Uterus (tissue), 4 donors: ENCODE measurements at places on chromosomes 12 and 14. TPM values are rescaled to one million over a fixed set of nuclear protein-coding genes. Genes with fewer than 3 reads are reported as not detected.

DNA sequence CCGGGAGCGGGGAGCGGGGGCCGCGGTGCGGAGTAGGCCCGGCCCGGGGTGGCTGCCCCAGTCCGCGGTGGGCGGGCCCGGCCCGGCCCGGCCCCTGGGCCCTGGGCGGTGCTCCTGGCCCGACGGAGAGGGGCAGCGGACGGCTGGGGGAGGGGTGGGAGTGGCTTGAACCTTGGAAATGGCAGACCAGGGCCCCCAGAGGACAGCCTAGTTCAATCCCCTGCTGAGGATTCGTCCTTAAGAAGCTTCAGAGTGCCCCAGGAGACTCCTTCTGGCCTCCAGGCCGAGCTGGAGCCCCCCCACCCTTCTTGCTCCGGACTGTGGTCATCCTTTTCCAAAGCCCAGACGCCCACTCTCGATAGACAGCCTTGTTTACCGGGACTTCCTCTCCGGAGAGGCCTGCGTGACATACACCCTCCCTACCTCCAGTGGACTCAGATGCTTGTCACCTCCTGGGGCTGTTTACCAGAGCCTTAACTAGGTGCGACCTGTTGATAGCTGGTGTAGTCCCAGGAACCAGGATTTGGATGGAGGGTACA is 458 bp downstream of the KHNYN start:
- DNase-seq = peak; percentile 77

GRCh38 chr14:56549721-56550120 is 29.9 kb upstream of the TMEM260 start:
- DNase-seq = no peak

DNA sequence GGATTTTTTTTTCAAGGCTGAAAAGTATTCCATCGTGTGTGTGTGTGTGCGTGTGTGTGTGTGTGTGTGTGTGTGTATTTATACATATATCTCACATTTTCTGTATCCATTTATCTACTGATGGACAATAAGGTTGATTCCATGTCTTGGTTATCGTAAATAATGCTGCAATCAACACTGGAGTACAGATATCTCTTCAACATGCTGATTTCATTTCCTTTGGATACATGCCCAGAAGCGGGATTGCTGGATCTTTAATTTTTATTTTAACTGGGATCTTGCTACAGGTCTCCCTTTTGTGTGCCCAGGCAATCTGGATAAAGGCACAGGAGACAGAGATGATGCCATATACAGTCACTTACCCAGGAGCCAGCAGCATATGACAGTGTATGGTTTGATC is 338.1 kb downstream of the SOX5 start:
- no peak for DNase-seq

DNA sequence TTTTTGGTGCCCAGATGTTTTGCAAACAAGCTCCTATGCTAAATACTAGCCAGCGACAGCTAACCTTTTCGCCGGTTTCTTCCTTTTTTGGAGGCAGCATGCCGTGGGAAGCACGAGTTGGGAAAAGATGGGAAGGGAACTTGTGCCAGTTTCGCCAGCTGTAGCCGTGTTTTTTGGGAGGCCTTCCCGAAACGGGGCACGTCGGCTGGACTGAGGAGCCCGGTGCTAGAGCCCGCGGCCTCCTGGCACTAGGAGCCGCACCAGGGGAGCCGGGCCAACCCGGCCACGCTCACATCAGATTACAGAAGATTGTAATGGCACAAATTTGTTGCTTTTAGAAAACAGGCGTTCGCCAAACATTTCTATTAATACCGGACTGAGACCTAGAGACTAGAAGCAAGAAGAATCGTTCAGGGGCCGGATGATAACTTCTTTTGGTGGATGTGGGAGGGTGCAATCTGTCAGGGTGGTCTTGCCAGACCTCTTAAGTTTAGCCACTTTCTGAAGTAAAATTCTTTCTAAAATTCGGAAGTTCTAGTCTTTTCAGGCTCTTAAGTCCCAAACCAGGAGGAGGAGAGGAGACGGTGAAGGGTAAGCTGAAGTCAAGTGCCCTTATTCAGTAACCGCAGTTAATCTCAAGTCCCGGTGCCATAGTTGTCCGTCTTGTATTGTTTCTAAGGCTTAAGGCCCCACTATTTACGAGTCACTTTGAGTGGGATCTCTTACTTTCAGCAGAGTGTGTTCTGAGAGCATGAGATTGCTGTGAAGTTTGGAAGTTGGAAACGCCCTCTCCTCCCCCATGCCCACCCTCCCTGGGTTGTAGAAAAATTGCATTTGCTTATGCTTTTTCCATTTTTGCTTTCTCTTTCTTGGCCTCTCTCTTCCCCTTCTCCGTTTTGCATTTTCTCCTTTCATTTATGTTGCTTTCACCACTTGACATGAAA is 1.3 kb downstream of the RASSF3 start:
- peak; percentile 52 for DNase-seq

Gene ITGA7
- total RNA-seq = 36.1 TPM

DNA sequence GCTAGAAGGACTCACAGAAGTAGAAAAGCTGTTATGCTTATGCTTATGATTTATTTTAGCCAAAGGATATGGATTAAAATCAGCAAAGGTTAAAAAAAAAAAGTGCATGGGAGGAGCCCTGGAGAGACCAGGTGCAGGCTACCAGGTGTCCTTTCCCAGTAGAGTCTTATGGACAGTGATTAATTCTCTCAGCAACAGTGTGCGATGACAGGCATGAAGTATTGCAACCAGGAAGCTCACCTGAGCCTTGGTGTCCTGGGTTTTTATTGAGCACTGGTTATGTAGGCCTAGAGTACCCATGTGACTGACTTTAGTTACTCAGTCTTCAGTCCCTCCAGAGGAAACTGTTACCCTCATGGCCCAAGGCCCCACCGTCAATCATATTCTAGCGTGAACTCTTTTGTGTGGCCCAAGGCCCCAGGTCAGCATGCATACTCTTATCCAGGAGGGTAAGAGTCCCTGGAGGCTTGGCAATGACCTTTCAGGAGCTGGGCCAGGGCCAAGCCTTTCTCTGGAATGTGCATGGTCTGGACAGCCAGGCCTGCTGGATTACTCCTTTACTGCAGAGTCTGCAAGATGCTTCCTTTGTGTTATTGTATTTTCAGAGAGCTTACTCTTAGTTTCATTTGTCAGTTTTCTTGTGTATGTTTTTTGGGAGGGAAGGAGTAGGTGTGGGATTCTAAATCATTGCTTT is 69.6 kb upstream of the RD3L start:
- DNase-seq = no peak

DNA sequence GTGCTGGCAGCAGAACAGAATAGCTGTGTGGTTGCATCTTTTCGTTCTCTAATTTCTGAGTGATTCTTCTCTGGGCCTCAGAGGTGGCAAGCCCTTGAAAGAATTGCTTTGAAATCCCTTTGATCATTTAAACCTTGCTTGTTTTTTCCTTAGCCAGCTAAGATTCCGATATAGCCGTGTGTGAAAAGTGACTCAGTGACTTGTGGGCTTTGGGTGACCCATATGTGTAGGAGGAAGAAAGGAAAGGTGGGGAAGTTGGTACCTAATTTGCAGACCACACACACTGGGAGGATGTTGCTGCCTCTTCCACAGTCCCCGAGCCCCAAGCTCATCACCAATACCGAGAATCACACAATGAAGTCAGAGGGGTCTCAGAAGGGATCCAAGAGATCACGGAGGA is 18.8 kb downstream of the SLC24A4 start:
- DNase-seq = no peak

Gene SLCO1B1
- not detected for total RNA-seq

DNA sequence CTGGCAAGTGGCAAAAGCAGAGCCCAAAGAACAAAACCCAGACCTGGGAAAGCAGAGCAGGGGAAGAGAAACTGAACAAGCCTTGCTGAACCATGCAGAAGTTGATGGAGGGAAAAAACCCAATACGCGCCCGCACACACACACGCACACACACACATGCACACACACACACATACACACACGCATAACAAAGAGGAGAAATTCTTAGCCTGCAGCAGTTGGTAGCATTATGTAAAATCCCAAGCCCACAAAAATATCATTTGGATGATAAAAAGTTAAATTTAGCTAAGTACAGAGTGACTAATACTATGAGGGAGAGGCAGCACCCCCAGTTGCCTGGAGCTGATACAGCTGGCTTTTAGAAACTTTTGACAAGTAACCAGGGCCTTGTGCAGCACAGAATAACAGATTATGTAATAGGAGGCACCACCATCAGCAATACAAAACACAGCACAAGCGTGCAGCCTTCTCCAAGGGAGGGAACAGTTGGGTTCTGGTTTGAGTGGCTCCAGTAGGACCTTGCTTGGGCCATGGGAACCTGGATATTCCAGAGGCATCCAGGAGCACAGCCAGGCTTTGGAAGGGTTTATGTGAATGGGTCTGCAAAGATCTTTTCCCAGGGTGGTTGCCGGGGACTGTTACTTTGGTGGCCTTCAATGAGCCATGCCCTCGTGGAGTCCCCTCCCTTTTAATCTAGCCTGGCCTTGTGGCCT is 35.3 kb downstream of the PITPNM2 start:
- DNase-seq = peak; percentile 91

DNA sequence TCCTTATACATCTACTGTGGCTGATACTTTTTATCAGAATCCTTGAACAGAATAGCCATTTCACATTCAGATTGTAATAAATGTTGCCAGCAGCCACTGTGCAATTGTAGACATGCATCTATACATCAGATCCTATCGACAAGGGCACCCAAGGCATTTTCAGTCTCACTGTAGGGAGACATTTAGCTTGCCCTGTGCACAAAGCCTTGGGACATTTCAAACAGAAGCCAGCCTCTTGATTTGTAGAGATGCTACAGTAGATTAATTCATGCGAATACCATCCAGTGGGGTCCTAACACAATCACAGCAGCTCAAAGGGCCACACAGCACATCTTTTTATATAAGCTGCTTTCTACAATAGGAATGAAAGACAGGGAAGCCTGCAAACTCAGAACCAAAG is 81.4 kb downstream of the SLC8A3 start:
- DNase-seq = no peak

- no peak for DNase-seq
Observed at GRCh38 chr14:62429683-62430082, 615.6 kb downstream of the KCNH5 start.

- DNase-seq = peak; percentile 84
Observed at GRCh38 chr14:69726761-69727511, 40.0 kb upstream of the SRSF5 start.

- DNase-seq = no peak
Observed at GRCh38 chr14:20680843-20681347, 3.5 kb upstream of the RNASE4 start.

GRCh38 chr12:93856611-93857010 is 179.4 kb downstream of the CRADD start:
- DNase-seq = no peak

- DNase-seq = peak; percentile 9
Observed at GRCh38 chr14:92676403-92677086, 71.9 kb downstream of the LGMN start.

DNA sequence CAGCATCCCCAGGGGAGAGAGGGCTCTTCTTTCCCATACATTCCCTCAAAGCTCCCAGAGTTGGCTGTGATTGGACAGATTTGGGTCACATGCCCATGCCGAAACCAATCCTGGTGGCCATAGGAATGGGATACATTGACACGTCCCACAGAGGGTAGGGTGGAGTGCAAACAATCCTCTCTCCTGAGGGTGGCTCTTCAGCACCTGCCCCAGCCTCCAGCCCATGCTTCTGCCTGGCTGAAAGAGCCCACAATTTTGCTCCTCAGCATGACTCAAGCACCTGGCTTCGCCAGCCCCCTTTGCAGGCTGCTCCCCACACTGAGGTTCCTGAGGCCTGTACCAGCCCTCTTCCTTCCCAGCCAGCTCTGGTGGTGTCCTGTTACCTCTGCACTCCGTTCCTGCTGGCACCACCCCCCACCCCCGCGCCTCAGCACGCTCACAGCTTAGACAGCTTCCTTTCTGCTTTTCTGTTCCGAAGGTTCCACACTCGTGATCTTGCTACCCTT is 71.7 kb downstream of the CCDC92 start:
- no peak for DNase-seq

GRCh38 chr12:121712190-121712460 is 427 bp upstream of the TMEM120B start:
- peak; percentile 39 for DNase-seq

- no peak for DNase-seq
Observed at GRCh38 chr12:99302874-99303273, 344.7 kb upstream of the GARIN6 start.
